ENCODE measurements at places on chromosomes 5 and 9.

- no peaks in the 10 kb centered on the region for H3K27me3 ChIP-seq
- H3K27ac ChIP-seq = no peak overlapping the region
Measured at GRCh38 chr9:70475211-70475610, 60.8 kb upstream of the KLF9 start.

GRCh38 chr5:3948838-3949237 lies 353.2 kb downstream of the IRX1 start:
- H3K4me3 ChIP-seq = no peak overlapping the region
- no peaks in the 10 kb centered on the region for H3K36me3 ChIP-seq
- no peaks in the 10 kb centered on the region for H3K27me3 ChIP-seq
- no peak overlapping the region for H3K27ac ChIP-seq
- H3K4me1 ChIP-seq = no peaks in the 10 kb centered on the region
- DNase-seq = no peak

- no peak for DNase-seq
- H3K4me3 ChIP-seq = no peak overlapping the region
- no peaks in the 10 kb centered on the region for H3K4me1 ChIP-seq
- H3K27me3 ChIP-seq = no peaks in the 10 kb centered on the region
Measured at GRCh38 chr5:59959330-59959729, 65.8 kb upstream of the PDE4D start.

GRCh38 chr5:54563083-54563761 lies 45.7 kb downstream of the SNX18 start:
- H3K4me1 ChIP-seq = no peaks in the 10 kb centered on the region
- DNase-seq = no peak
- no peak overlapping the region for H3K27ac ChIP-seq
- H3K36me3 ChIP-seq = no peaks in the 10 kb centered on the region
- no peaks in the 10 kb centered on the region for H3K27me3 ChIP-seq

DNA sequence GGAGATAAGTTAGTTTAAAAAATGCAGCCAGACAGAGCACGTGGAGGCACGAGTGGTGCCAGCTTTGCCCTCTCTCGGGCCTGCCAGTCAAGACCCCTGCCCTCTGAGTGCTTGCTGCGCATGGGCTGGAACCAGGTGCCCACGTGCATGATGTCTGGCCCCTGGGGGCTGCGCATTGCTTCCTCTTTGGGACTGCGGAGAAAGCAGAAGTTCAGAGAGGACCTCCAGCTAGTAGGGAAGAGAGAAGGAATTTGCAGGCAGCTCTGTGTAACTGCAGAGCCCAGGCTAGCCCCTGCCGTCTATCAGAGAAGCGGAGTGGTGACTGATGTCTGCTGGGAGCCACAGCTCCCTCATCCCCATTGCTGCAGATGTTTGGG lies 9.7 kb upstream of the RNU6ATAC start:
- H3K4me1 ChIP-seq = no peaks in the 10 kb centered on the region
- DNase-seq = no peak
- no peaks in the 10 kb centered on the region for H3K36me3 ChIP-seq
- no peak overlapping the region for H3K4me3 ChIP-seq

All from H1 (cell line).